ENCODE measurements at places on chromosomes 5 and 9.

DNA sequence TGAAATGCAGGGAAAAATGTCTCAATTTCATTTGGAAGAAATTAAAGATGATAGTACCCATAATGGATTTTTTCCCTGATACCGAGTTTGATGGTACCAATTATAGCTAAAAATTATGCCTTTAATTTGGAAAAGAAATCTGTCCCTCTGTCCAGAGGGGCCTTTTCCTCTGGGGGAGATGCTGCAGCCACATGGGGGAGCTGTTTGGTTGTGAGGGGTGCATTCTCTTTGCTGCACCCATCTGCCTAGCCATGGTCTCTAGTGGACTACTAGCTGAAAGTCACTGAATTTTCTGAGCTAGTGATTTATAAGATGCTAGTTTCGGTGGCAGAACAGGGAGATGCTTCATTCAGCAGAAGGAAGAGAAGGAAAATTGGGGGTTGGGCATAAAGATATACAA lies 9.6 kb downstream of the SEC61B start:
- DNase-seq, result peak; percentile 27

GRCh38 chr5:25713259-25713658 lies 1068.5 kb upstream of the CDH10 start:
- DNase-seq, result no peak

- no peak for DNase-seq
Observed at GRCh38 chr5:7396713-7397454, 946 bp downstream of the ADCY2 start.

DNA sequence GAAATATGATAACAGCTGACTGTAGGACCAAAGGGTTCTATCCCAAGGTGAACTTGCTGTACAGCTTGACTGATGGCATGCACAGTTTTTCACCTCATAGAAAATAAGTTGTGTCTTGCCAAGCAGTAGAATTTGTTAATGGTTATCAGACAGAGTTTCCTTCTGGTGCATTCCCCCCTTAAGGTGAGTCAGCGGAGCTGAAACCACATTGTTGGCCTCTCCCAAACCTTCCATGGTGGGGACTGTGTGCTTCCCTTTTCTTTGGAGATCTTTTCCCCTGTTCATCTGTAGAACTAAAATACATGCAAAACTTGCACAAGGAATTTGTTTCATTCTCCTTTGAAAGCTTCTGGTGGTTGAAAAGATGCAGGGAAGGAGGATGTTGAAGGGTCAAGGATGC lies 179.8 kb downstream of the FGF1 start:
- no peak for DNase-seq

GRCh38 chr5:177358370-177358819 lies 671 bp downstream of the RGS14 start:
- DNase-seq, result no peak

- DNase-seq, result no peak
Observed at GRCh38 chr5:119417891-119418605, 34.2 kb upstream of the HSD17B4 start.

DNA sequence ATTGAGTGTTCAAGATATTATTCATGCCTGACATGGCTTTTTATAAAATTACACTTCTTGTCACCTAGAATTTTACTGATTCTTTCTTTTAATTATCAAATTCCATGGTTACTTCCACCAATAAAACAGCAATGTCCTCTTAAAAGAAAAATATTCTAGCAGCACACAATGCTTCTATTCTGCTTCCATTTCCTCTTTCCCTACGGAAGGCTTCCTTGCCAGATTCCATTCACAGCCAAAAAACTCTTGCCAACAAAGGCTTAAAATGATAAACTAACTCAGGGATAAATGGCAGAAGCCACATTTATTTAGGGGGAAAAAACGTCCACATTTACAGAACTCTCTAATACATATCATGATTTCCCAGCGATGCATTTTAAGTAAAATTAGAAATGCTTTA lies 111.6 kb downstream of the CTNND2 start:
- DNase-seq, result no peak

- DNase-seq, result no peak
Observed at GRCh38 chr5:6812800-6813731, 99.8 kb downstream of the TENT4A start.
